SW 1271 (cell line): ENCODE measurements at places on chromosomes 12 and 14.

- DNase-seq = no peak
These were observed 6.4 kb upstream of the ADSS1 start for GRCh38 chr14:104717646-104718045.

- DNase-seq = no peak
These were observed 348.5 kb upstream of the RGS6 start for GRCh38 chr14:71583705-71584104.

DNA sequence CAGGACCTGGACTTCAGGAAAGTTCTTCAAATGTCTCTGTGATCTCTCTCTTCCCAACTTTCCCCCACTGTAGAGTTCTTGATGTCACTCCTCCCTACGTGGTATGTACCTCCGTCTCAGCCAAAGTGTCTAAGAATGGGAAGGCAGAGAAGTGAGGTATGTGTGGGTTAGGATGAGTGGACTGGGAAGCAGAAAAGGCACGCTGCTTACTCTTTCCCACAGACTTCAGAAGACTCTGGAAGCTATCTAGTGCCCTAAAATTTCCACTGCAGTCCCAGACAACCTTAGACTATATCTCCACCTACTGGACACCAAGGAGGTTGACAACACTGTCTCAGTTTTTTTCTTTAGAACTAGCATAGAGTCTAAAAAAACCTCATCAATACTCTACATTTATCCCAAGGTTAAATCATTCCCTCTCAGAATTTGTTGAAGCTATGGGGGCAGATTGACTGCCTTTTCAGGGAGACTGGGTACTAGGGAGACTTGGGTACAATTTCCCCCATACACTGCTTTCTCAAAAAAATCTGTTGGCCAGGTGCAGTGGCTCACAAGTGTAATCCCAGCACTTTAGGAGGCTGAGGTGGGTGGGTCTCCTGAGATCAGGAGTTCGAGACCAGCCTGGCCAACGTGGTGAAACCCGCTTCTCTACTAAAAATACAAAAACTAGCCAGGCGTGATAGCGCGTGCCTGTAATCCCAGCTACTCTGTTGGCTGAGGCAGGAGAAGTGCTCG, 20.6 kb upstream of the ITGA5 start:
- DNase-seq = peak; percentile 40

DNA sequence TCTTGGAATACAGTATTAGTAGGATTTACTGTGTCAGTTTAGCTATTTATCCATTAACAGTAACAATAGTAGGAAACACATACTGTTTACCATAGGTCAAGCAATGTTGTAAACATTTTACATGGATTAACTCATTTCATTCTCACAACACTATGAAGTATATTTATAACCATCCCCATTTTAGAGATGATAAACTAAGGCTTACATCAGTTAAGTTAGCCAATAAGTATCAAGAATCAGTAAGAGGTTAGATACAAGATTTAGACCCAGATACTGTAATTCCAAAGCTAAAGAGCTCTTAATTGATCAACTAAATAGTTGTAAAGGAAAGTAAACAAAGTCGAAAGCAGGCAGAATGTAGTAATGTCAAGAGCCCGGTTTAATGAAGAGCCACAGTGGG, 1.1 kb downstream of the SYNJ2BP start:
- DNase-seq = no peak

DNA sequence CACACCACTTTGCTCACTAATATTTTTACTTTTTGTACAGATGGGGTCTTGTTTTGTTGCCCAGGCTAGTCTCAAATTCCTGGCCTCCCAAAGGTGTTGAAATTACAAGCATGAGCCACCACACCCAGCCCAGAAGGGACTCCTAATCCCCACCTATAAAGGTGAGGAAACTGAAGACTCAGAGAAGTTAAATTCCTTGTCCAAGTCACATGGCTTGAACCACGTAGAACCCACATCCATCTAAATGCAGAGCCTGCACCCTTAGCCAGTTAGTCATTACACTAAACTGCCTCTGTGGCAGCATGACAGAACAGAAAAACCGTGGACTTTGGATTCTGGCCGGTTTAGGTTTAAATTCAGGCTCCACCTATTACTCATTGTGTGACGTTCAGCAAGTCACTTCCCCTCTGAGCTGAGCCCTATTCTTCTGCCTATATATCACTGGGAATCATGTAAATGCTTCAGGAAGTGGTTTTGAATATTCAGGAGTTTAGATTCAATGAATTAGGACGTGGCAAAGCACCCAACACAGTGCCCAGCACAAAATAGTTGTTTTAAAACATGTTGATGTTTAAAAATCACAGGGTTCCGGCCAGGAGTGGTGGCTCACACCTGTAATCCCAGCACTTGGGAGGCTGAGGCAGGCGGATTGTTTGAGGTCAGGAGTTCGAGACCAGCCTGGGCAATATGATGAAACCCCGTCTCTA, 3.0 kb upstream of the CORO1C start:
- DNase-seq = no peak
